WTC11 (cell line): ENCODE measurements at places on chromosomes 3 and 15.
A peak's percentile ranks its signal among the peaks of the same experiment; 100 is the strongest.

DNA sequence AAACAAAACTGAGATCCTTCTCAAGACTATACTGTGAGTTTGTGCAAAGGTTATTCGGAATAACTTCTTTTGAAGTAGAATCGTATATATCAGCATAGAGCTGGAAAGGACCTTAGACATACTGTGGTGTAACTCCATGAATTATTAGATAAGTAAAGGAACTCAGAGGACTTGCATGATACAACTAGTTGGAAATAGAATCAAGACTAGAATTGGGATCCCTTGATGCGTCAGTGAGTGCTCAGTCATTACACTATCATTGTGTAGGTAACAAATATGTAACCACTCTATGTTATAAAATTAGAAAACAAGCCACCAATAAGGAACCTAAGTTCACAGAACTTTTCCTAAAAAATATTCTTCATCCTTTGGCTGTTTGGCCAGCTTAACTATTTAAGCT is 61.1 kb downstream of the CBLB start:
- no peaks in the 10 kb centered on the region for H3K36me3 ChIP-seq
- no peaks in the 10 kb centered on the region for H3K27me3 ChIP-seq
- no peak for DNase-seq
- H3K27ac ChIP-seq: no peak overlapping the region
- peaks cover 30% of the 10 kb centered on the region for H3K4me1 ChIP-seq

DNA sequence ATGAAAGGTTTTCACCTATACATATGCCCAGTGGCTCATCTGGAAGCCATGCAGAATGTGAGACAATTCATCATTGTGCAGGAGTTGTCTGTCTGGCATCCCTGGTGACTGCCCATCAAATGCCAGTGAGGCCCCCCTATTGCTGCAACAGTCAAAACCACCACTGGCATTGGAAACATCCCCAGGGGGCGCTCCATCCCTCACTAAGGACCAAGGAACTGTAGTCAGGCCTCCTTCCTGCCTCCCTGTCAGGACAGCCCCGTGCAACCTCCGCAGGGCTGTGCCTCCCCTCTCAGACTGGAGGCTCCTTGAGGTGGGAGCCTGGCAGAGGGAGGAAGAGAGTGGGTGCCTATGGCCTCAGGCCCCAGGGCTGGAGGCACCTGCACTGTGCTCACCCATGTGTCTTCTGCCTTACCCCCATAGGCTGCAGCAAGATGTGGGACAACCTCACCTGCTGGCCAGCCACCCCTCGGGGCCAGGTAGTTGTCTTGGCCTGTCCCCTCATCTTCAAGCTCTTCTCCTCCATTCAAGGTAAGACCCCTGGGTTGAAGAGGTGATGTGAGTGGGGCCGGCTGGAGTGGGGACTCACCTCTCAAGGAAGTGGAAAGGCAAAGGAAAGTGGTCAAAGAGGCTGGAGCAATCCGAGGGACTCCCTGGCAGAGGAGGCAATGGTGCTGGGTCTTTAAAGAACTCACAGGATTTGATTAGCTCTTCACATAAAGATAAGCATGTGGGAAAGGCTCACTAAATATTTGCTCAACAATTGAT is 16.5 kb downstream of the VIPR1 start:
- no peaks in the 10 kb centered on the region for H3K36me3 ChIP-seq
- 0 out of 2 replicates have a peak, but pooled peaks cover 2% of the 10 kb centered on the region for H3K4me1 ChIP-seq
- H3K27ac ChIP-seq: no peak overlapping the region

- DNase-seq: no peak
- no peaks in the 10 kb centered on the region for H3K36me3 ChIP-seq
- peaks cover 35% of the 10 kb centered on the region for H3K4me1 ChIP-seq
- no peak overlapping the region for H3K27ac ChIP-seq
- no peak overlapping the region for H3K4me3 ChIP-seq
Observed at GRCh38 chr3:143298380-143298779, 178.8 kb downstream of the CHST2 start.

DNA sequence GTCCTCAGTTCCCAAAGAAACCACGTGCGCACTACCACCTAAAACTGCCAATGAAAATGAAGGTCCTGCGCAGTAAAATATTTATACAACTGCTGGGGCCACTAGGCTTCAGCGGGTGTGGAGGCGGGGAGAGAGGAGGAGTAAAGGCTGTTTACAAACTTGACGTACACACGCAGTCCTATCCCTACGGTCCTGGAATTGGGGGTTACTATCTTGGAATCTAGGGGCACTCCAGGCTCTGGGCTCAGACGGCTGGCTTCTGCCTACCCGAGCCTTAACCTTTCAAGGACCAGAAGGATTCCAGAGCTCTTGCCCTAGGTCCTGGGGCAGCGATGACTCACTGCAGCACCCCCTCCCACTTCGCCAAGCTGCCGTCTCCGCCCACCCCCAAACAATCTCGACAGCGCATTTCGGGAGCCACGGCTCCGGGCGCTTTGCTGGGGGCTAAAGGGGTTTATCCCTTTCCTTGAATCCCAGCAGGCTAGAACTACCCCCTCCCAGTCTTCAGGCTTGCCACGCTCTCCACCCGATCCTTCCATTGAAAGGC is 3.0 kb downstream of the ADAMTS9 start:
- H3K36me3 ChIP-seq: no peaks in the 10 kb centered on the region
- peaks cover 69% of the 10 kb centered on the region for H3K4me1 ChIP-seq
- H3K4me3 ChIP-seq: peak overlapping the region; percentile 87

DNA sequence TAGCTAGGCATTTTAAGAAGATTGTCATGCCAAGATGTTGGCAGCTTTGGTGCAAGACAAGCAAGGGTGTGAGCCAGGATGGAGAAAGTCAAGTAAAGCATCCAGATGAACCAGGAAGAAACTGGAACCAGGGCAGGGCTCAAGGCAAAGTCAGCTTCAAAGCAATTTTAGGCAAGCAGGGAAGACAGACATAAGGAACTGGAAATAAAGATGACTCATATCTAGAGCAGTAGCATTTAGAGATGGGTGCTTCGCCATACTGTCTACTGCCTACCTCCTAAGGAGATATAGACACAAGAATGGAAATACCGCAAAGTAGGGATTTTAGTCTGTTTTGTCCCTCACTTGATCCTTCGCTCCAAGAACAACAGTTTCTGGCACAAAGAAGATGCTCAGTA is 59.9 kb downstream of the RYR3 start:
- no peak for DNase-seq
- H3K36me3 ChIP-seq: no peaks in the 10 kb centered on the region
- H3K4me3 ChIP-seq: no peak overlapping the region

- H3K36me3 ChIP-seq: no peaks in the 10 kb centered on the region
- H3K27ac ChIP-seq: no peak overlapping the region
- peaks cover 36% of the 10 kb centered on the region for H3K4me1 ChIP-seq
- no peak overlapping the region for H3K4me3 ChIP-seq
- H3K27me3 ChIP-seq: no peaks in the 10 kb centered on the region
- no peak for DNase-seq
Observed at GRCh38 chr3:162678941-162679340, 1182.3 kb downstream of the OTOL1 start.
